Inflammatory macrophage treated with lipopolysaccharide for 4 hours (primary cell): ENCODE measurements at places on chromosomes 11 and 22.

GRCh38 chr22:23068832-23069385, 1.4 kb upstream of the GNAZ start:
- no peak for DNase-seq

GRCh38 chr11:47775240-47775869, 8.2 kb upstream of the FNBP4 start:
- DNase-seq, result no peak

- DNase-seq, result no peak
These were observed 633.8 kb downstream of the DLG2 start for GRCh38 chr11:84993386-84993785.

DNA sequence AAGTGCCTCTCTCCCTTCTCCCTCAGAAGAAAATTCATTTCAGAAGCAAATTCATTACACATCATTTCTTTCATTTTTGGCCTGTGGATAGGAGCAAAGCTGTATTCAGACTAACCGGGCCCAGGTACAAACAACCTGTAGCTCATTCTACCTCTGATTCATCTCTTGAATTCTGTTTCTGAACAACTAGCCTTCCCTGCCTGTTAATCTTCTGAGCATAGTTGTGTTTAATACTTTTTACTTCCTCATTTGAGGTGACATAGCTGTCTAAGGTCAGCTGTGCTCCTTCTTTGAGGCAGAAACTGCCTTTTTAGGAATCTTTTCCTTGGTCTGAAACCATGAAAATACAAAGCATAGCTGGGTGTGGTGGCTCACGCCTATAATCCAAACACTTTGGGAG, 12.6 kb upstream of the IL18BP start:
- peak; percentile 31 for DNase-seq

DNA sequence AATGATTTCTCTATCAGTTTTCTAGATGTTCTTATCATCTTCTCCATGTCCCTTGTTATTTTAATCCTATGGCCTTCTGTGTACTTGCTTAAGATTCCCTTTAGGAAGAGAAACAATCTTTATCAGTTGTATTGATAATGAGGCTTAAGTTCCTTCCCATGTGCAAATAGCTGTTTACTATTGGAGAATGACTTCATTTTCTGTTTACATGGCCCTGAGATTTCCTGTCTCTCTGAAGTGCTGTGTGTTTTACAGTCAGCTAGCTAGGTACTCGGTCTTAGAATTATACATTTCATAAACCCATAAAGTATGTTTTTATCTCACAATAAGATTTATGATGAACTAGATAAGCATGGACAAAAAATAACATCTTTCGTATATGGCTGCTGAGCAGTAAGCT, 67.5 kb upstream of the CCDC179 start:
- no peak for DNase-seq

GRCh38 chr11:123405123-123405592, 24.9 kb upstream of the GRAMD1B start:
- DNase-seq, result no peak

DNA sequence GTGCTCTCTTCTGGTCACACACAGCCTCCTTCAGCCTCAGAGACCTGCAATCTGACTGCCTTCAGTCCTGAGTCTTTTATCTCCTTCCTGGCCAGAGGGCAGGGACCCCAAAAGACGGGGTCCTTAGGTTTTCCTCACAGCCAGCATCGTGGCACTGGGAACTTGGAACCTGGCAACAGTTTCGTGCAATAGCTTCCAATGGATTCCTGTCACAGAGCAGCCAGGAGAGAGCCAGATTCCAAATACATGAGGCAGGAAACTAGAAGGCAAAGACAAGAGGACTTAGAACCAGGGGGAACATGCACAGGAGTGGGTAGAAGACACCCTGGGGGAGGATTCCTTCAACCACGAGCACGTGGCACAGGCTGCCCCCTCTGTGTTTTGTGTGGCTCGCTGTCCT, 48.6 kb downstream of the C11orf91 start:
- DNase-seq, result no peak

- DNase-seq, result peak; percentile 48
These were observed 2.2 kb upstream of the SIGIRR start for GRCh38 chr11:416757-417621.

DNA sequence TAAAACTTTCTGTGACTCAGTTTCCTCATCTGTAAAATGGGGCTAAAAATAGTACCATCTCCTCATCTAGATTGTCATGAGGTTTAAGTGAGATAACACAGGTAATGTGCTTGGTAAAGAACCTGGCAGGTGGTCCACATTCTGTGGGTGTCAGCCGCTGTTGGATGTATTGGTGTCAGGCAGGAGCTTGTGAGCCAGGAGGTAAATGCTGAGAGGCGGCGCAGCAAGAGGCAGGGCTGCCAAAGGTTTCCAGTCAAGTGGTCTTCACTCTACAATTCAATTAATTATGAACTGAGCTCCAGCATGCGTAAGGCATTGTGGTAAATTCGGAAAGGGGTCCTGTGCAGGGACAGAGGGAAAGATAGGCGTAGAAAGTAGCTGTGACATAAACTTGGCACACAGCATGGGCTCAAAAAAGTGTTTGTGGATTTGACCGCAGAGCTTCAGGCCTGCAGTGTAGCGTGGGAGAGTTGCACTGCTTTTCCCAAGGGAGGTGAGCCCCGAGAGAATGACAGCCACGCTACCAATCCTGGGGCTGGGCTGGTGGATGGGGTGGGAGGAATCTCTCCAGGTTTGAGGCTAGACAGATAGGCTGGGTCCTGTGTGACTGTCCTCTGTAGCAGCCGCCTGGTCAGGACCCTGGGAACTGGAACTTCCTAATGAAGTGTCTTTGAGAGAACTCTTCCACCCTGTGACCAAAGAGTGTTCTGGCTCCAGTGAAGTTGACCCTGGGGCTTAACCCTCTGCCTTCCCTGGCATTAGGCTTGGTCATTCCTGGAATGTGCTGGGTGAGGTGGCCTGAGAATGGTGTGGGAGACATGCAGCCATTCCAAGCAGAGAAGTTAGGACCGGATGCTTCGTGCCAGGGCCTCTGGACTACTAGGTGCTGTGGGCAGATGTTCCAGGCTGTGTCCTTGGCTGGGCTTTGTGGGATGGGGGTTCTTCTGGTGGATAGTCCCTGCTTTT, 122.4 kb downstream of the FEZ1 start:
- no peak for DNase-seq

DNA sequence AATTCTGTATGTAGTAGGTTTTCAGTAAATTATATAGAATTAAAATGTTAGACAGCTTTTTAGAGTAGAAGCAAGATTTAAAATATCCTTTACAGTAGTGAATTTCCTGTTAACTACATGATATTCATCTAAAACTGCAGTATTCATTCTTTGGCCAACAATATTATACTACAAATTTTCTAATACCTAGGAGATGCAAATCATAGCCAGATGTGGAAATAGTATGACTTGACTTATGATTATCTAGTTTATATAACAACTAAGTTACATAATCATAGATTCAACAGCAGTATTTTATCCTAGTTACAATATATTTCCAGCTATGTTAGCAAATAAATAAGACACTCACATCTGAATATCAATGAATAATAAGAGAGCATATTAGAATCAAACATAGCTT, 163.2 kb downstream of the MSANTD4 start:
- no peak for DNase-seq

GRCh38 chr22:35648066-35649025, at the start of gene APOL6:
TSS of gene APOL6 (plus strand) at chr22:35648446. CDS start at chr22:35656426, 7,980 bp downstream.
- peak; percentile 97 for DNase-seq

DNA sequence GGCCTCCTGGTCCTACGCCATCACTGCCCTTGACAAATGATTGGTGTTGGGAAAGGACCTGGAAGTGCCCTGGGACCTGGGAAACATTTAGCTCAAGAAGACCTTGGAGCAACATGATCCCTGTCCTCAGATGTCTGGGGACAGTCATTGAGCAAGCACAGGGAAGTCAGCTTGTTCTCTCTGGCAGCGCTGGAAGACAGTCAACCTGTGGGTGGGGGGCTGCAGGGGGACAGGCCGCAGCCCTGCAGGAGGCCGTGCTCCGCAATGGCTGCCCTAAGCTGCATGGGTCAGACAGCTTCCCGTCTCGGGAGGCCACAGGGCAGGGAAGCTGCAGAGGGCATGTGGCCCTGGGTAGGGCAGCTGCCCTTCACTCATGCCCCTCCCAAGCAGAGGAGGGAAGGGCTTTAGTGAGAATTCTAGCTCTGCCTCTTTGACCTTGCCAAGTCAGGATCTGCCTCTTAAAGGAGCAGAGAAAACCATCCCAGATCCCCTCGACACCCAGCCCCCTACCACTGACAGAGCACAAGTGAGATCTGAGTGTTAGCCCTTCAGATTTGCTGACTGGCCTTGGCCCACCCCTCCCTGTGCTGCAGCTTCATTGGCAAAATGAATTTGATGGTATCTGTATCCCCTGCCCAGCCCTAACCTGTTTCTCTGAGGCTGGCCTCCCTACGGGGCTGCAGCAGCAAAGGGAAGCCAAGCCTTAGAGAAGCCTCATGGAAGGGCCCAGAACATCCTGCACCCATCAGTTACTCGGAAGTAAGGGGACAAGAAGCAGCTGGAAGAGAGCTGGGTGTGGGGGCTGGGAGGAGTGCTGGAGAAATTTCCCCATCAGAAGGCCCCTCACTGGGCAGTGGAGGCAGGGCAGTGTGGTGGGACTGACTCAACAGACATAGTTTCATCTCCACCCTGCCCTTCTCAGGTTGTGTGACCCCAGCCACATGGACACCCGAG, 6.2 kb upstream of the SREBF2 start:
- no peak for DNase-seq

DNA sequence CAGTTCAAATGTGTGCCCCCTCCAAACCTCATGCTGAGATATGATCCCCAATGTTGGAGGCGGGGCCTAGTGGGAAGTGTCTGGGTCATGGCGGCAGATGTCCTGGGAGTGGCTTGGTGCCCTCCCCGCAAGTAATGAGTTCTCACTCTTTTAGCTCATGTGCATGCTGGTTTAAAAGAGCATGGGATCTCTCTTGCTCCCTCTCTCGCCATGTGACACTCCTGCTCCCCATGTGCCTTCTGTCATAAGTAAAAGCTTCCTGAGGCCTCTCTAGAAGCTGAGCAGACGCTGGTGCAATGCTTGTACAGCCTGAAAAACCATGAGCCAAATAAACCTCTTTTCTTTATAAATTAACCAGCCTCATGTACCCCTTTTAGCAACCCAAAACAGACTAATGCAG, 98.8 kb downstream of the SGSM3 start:
- DNase-seq, result no peak

DNA sequence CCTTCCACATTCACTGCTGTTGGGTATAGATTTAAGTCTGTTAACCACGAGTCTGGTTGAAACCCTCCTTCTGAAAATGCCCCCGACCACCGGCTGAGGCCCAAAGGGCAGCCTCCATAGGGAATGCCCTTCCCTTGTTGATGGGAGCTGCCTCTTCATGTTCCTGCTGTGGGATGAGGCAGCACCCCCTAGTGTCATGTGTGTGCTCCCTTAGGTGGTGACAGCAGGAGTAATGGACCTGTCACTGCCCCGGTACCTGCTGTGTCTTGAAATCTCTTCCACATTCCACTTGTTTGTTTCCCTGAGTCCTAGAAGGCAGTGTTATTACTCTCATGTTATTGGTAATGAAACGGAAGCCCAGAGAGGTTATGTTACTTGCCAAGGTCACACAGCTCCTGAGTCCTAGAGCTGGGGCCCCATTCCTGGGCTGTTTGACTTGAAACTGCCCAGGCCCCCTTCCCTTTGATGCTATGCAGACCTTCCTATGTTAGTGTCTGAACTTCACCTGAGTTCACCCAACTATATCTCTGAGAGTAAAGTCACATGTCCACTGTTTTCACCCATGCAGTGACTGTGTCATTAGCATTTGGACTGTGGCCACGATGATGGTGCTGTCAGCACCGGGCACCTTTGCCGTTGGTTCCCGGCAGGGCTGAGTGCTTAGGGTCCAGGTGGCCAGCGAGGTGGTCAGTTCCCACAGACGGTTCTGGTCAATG, 234.3 kb downstream of the TBC1D22A start:
- no peak for DNase-seq

DNA sequence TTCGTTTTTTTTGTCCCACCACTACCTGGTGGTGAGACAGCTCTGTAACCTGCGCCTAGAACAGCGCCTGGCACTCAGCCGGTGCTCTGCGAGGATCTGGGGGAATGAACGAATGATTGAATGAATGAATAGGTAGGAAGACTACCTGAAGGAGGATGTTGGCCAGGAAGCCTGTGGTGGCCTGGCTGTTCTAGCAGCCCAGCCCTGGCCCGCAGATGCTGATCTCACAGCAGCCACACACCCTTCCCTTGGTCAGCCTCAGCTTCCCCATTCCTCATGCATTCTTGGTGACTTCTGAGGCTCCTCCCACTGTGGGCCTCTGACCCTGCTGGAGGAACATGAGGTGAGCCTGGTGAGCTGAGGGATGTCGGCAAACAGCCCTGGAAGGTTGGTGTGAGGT, 3.7 kb downstream of the TRPM5 start:
- DNase-seq, result peak; percentile 55
